ENCODE measurements at places on chromosomes 11 and 22. TPM values are rescaled to one million over a fixed set of nuclear protein-coding genes. Genes with fewer than 3 reads are reported as not detected.

DNA sequence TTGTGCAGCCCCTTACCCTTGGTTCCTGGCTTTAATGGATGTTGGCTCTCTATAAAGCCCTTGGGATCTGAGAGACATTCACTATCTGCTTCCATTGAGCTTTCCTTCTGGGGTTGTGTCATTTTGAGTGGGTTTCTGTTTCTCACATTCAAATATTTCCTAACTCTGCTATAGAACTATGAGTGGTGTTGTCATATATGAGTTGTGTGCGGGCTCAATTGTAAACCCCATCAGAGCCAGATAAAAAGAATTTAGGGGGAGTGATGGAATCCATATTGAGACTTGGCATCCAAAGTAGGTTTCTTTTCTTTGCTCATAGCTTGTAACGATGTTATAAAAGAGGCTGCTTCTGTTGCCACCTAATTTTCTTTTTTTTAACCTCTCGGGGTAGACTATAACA, 41.8 kb upstream of the SPON1 start:
- DNase-seq, result no peak

The C22orf31 gene
- total RNA-seq, result not detected

- DNase-seq, result no peak
Observed at GRCh38 chr11:69309631-69310280, 15.8 kb downstream of the MYEOV start.

The PANX2 gene
- total RNA-seq, result 1.9 TPM

The DNAJB7 gene
- not detected for total RNA-seq

The ADAMTS15 gene
- total RNA-seq, result 5.9 TPM

GRCh38 chr11:18264677-18265555, 1.1 kb upstream of the SAA1 start:
- DNase-seq, result no peak

GRCh38 chr11:116791002-116791812, 472 bp downstream of the APOA5 start:
- DNase-seq, result peak; percentile 77

- no peak for DNase-seq
Observed at GRCh38 chr11:70322666-70323065, 52.2 kb downstream of the PPFIA1 start.

GRCh38 chr11:32018672-32019071, 72.2 kb upstream of the RCN1 start:
- no peak for DNase-seq

The MOGAT2 gene
- 8.2 TPM for total RNA-seq

The POU2AF2 gene
- 1.2 TPM for total RNA-seq

The CCDC157 gene
- total RNA-seq, result 3.3 TPM

The TRIM22 gene
- 86.6 TPM for total RNA-seq

DNA sequence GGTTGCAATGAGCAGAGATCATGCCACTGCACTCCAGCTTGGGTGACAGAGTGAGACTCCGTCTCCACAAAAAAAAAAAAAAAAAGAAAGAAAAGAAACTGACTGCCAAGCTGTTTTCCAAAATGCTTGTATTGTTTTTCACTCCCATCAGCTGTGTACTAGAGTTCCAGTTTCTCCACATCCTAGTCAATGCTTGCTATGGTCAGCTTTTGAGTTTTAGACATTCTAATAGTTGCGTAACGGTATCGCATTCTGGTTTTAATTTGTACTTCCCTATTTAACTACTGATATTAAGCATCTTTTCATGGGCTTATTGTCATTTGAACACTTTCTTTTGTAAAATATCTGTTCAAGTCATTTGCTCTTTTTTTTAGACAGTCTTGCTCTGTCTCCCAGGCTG, 55.7 kb downstream of the TSPAN18 start:
- no peak for DNase-seq

- DNase-seq, result no peak
Observed at GRCh38 chr22:32144496-32145274, 14.4 kb downstream of the C22orf42 start.

The ACR gene
- 1.7 TPM for total RNA-seq

GRCh38 chr11:128684549-128685401, 9.1 kb upstream of the FLI1 start:
- no peak for DNase-seq

The MS4A6E gene
- not detected for total RNA-seq

Data from ureter (tissue), 1 donor.